H9 (cell line): ENCODE measurements at places on chromosomes 11 and 22. TPM values are rescaled to one million over a fixed set of nuclear protein-coding genes. Genes with fewer than 3 reads are reported as not detected.

The FGF19 gene
- total RNA-seq, result 7.4 and 7.7 TPM in 2 replicates

The GGTLC3 gene
- not detected in 2 replicates for total RNA-seq

The RIMBP3C gene
- 0.22 and 0.44 TPM in 2 replicates for total RNA-seq

The TBX1 gene
- total RNA-seq, result 2.2 and 2.5 TPM in 2 replicates

The OR8A1 gene
- total RNA-seq, result not detected in 2 replicates

DNA sequence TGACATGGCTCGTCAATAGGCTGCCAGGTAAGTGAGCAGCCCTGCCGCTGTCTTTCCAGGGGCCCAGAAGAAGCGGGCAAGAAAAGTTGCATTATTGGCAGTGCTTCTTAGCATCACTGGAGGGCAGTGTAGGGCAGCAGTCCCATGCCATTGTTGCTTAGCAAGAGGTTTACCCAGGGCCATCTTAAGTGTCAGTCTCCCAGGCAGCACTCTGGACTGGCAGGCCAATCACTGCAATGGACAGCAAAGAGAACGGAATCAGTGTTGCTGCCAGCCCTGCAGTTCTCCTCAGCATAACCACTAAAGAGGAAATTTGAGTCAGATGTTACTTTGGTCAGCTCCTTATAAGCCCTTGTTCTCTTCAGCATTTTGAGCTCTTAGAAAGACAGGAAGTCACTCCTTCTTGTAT, 13.4 kb upstream of the GRK2 start:
- no peak for DNase-seq

GRCh38 chr11:68816917-68817419, 24.7 kb downstream of the CPT1A start:
- DNase-seq, result no peak

DNA sequence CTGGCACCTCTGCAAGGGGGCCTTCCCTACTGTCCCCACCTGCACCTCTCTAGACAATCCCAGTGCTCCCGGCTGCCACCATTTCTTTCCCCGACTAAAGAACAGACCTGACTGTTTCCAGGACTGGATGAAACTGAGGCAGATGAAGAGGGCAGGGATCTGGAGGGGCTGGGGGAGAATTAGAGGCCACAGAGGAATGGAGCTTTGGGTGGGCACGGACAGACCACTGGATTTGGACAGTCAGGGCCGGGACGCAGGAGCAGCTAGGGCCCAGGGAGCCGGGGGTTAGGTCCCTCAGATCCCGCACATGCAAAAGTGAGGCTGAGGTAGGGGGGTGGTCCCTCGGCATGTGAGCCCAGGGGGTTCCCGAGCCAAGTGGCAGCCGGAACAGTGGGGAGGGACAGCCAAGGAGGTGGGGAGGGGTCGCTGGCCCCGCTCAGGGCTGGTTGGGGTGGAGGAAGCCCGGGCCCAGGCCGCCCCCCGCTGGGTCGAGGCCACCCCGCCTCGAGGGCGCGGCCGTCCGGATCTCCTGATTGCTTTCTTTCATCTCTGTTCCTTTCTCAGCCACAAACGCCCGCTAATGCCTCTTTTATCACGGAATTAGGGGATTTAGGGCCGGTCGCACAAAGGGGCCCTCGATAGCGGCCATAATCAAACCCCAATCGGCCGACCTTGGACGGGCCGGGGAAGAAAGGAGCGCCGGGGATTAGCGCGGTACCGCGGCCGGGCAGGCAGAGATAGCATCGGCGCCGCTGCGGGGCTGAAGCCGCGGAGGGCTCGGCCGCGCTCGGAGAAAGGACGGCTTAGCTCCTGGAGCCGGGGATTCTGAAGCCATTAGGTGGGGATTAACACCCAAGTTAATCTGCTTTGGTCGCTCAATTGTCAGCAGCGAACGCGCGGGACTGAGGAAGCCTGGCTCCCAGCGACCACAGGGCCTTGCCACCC, 9.3 kb downstream of the SLC25A1 start:
- peak; percentile 36 for DNase-seq

GRCh38 chr22:24465566-24465965, 29.6 kb upstream of the UPB1 start:
- no peak for DNase-seq

- no peak for DNase-seq
Measured at GRCh38 chr11:123217897-123218296, 22.8 kb upstream of the CLMP start.

- DNase-seq, result no peak
Measured at GRCh38 chr11:26287067-26287518, 44.8 kb upstream of the ANO3 start.

- DNase-seq, result no peak
Measured at GRCh38 chr11:127057126-127057525, 56.6 kb upstream of the KIRREL3 start.

GRCh38 chr11:12818333-12819015, 144.3 kb downstream of the TEAD1 start:
- DNase-seq, result no peak

- peak; percentile 76 for DNase-seq
Measured at GRCh38 chr11:64787526-64788320, 9.4 kb upstream of the SF1 start.

GRCh38 chr11:65440831-65441499, 18.4 kb downstream of the NEAT1 start:
- DNase-seq, result no peak

DNA sequence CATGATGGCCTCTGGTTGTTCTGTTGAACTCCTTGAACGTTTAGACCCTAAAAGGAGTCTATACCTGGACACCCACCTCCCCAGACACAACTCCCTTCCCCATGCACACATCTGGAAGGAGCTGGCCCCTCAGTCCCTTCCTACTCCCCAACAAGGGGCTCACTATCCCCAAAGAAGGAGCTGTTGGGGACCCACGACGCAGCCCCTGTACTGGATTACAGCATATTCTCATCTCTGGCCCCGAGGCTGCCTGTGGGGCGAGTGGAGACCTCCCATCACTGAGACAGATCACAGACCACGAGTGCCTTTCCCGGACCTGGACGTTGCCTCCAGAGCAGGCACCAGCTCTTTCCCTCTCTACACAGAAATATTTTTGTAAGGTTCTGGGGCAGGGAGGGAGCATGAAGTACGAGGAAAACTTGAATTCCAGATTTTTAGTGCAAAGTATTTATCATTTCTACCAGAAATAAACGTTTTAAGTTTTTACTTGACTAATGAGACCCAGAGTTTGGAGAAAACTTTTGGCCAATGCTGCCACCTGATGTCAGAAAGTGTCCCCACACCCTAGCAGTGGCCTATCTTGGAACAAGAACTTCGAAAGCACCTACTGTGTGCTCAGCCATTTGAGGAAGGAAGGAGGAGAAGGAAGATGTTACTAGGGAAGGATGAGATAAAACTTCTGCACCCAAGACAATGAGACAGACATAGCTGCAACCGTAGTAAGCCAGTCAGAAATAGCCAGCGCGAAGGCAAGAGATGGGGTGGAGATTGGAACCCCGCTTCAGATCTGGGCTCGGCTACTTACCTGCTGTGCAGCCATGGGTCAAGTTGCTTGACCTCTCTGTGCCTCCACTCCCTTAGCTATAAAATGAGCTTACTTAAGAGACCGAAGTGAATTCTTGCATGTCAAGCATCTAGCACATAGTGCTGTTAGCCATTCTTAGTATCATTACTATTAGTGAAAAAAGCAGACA, 10.2 kb upstream of the POU2F3 start:
- DNase-seq, result no peak

GRCh38 chr11:84524422-84525051, 1102.6 kb downstream of the DLG2 start:
- DNase-seq, result no peak

DNA sequence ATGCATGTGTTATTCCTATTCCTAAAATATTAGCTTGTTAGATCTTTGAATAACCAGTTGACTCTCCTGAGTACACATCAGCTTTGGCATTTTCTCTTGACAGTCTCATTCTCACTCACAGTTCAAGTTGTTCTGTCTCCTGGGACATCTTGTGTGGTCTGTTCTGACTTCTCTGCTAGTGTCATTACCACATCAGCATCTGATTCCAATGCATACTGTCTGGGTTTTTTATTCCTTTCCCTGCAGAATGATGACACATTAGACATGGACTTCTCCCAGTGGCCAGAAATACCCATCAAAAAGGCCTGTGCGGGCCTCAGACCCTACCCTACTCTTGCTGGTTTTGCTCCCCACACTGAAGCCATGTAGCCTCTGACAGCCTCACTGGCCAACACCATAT, 2.7 kb downstream of the ZNF74 start:
- no peak for DNase-seq

DNA sequence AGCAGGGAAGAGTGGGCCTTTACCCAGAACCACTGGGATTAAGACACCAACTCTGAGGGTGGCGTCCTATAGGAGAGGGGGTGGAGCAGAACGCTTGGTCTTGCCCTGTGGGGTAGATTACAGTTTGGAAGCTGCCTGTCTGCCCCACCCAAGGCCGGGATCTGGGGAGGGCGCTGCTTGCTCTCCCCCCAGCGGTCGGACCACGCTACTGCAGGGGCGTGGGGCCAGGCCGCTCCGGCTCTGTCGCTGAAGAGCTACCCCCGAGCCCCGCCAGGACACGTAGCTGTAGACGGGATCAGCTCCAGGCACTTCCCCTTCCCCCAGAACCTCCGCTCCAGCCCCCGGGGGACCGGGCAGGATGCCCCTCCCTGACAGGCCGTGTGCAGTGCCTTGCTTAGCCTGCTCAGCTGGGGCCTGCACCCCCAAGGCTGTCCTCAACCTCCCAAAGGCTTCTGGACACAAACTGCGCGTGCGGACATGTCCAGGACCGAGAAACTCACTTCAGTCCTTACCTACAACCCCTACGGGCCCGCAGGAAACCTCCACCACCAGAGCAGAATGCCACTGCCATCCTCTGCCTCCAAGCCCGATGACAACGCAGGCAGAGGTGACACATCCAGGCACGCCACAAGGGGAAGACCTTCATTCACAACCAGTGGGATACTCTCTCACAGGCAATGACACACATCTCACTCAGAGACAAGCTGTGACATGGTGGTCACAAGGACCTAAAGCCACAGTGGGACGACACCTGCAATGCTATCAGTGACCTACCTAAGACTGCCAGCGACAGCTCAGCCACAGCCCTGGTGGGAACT, 3.6 kb downstream of the AHNAK start:
- DNase-seq, result peak; percentile 86

- DNase-seq, result no peak
Measured at GRCh38 chr11:67437082-67437808, at the start of gene PTPRCAP. Gene PTPRCAP, minus strand, starts transcription at chr11:67437682. Its CDS starts 63 bp downstream, at chr11:67437619.

DNA sequence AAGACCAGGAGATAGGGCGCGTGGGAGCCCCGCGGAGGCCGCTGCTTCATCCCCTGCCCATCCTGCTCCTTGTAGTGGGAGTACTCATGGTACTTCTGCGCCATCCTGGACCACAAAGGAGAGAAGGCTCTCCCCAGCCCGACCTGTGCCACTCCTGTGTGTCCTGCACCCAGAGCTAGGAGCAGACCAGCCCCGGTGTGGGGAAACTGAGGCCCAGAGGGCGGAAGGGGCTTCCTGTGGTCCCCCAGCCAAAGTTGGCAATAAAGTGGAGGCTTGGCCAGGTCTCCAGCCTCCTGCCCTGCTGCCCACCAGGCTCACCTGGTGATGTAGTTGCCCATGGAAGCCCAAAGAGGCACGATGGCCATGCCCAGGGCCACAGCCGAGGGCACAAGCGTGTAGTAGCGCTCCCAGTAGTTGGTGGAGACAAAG, 4.7 kb downstream of the UNC93B1 start:
- peak; percentile 22 for DNase-seq

- peak; percentile 89 for DNase-seq
Measured at GRCh38 chr11:12288212-12288930, 89.0 kb upstream of the PARVA start.

- no peak for DNase-seq
Measured at GRCh38 chr11:30368394-30368793, 45.5 kb downstream of the ARL14EP start.

DNA sequence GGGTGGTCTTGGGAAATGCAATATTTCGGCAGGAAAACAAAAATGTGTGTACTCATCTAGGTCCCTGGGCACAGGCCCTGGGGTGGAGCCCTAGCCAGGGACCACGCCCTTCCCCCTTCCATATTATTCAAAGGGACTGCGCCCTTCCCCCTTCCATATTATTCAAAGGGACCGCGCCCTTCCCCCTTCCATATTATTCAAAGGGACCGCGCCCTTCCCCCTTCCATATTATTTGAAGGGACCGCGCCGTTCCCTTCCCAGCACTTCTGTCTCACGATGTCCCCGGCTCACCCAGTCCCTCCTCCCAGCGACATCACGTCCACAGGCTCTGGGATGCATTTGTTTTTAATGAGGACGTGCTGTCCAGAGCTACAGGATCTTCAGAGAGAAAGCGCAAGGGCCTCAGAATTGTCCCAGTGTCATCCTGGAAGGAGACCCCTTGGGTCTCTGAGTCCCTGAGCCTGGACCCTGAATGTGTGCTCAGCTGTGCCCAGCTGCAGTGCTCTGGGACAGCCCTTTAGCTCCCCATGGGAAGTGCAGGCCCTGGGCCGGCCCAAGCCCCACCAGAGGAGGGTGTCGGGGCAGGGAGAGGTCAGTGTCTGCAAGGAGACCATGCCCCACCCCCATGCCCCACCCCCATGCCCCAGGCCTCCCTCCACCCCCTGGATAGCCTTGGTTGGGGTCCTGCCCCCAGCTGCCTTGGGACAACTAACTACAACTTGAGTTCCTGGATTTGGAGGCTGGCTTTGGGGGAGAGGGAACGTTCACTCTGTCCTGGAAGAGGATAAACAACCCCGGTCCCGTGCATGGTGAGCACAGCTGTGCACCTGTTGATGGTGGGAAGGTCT, 810.0 kb downstream of the BRD1 start:
- peak; percentile 30 for DNase-seq

GRCh38 chr22:38316364-38317121, 690 bp downstream of the CSNK1E start:
- DNase-seq, result no peak

DNA sequence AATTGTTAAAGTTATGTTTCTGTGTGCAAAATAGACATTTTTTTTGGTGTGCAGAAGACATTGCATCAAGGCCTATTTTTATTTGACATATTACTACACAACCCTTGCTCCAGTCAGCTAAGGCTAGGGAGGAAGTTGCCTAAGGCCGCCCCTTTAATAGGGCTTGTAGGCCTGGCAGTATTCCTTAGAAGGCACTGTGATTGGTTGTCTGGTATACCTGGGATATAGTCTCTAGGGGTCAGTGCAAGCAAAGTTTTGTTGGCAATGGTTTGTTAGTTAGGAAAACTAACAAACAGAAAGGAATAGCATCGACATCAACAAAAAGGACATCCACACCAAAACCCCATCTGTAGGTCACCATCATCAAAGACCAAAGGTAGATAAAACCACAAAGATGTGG, 16.9 kb downstream of the CCDC15 start:
- peak; percentile 45 for DNase-seq

- DNase-seq, result no peak
Measured at GRCh38 chr22:44758344-44758973, 6.1 kb downstream of the ARHGAP8 start.

GRCh38 chr11:9609002-9609759, 35.7 kb downstream of the WEE1 start:
- DNase-seq, result no peak
